ENCODE measurements at places on chromosomes 1 and 21. TPM values are rescaled to one million over a fixed set of nuclear protein-coding genes. Genes with fewer than 3 reads are reported as not detected.

PLEKHG5 gene
- 11.2 TPM for total RNA-seq

SPATA21 gene
- total RNA-seq = not detected

GPBP1L1 gene
- 153 TPM for total RNA-seq

CHD5 gene
- 0.55 TPM for total RNA-seq

EDEM3 gene
- total RNA-seq = 28.8 TPM

OXCT2 gene
- total RNA-seq = 0.17 TPM

DNA sequence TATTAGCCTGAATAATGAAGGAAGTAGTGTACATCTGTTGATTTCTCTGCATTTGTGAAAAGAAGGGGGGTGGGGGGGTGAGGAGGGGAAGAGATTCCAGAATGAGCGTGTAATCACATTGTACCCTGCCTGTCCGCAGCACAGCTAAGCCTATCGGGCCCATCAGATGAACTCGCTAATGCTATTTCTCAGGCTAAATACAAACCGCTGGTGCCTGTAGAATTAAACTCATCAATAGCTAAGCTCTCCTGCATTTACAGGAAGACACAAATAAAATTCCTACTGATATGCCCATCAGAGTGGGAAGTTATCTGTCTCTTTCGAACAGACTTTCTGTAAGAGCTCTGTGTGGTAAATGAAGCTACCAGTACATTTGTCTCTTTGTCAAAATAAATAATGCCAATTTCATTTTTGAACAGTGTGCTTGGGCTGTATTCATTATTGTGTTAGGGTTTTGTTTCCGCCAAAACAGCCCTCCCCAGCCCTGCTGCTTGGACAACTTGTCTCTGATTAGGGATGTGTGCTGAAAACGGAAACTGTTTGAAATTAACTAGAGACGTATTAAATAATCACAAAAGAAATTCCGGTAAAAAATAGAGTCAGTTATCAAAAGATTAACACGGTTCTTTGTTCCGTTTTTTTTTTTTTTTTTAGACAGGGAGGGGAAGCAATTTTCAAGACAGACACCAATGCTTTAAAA is 305.4 kb downstream of the TTLL7 start:
- peak; percentile 66 for DNase-seq

GRCh38 chr1:65407877-65408276 is 12.6 kb upstream of the LEPR start:
- DNase-seq = no peak

DNA sequence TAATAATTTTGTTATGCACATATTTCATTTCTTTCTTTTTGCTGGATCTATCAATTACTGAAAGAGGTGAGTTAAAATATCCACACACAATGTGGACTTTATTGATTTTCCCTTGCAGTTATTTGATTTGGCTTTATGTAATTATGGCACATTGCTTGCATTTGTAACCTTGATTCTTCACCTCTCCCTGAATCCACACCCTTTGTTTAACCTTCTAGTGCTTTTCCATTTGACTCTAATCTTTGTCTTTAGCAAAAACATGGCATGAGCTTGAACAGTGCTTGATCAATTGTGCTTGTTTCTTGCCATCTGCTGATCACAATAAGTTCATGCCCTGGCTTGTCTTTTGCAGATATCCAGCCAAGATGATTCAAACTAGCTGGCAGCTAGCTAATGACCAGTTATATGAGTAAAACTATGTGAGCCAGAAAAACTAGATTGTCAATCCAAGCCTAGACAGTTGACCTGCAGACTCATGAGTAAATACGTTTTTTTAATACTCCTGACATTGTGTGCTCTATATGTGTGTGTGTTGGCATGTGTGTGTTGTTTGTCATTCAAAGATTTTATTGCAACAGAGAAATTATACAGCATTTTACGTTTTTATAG is 899.2 kb downstream of the NCAM2 start:
- DNase-seq = no peak

DNA sequence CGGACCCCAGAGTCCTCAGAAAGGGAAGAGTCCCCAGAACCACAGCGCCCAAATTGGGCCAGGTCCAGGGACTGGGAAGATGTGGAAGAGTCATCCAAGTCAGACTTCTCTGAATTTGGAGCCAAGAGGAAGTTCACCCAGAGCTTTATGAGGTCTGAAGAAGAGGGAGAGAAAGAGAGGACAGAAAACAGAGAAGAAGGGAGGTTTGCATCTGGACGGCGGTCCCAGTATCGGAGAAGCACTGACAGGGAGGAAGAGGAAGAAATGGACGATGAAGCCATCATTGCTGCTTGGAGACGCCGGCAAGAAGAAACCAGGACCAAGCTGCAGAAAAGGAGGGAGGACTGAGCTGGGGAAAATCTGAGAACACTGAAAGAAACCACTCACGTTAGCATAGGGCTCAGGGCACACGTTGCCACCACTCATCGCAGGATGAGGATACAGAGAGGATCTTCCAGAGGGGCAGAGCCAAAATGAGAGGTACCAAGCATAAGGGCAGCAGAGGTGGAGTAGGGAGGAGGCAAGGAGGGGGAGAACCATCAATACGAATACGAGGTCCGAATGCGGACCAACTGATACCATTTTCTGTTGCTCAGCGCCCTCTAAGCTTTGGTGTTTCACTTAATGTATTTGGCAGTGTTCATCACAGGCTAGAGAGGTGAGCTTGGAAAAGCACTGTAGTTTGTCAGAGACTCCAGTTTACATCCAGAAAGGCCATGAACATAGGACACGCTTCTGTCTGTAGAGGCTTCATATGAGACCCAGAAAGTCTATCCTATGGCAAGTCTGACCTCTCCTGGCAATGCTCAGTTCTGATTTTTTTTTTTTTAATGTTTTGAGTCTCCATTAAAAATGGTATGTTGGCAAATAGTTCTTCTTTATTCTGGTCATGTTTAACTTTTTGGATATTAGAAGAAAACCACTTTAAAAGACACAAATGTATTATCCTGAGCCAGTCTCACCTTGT is 34.7 kb downstream of the STYXL2 start:
- DNase-seq = no peak

DNA sequence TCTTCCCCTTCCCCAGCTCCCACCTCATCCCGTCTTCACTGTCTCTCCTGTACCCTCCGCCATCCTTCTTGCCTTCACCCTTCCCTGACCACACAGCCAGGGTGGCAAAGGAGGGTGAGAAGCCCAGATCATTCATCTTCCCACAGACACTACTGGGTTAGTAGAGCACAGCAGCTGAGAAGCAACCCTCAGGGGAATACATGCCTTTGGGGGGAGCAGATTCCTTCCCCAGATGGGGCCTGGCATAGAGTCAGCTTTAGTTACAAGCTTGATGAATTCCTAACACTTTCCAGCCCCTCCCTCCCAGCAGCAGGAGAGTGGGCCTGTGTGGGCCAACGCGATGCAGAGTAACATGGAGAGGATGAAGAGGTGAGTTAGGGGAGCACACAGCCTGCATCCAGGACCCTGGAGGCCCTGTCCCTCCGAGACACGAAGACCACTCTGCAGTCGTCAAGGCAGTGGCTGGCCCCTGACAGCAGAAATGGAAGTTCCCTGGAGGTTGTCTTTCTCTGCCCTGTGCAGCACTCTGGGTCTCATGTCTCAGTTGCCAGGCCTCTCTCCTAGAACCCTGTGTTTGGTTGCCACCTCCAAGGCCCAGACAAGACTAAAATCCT is 8.8 kb upstream of the BTG2 start:
- peak; percentile 73 for DNase-seq

- no peak for DNase-seq
Measured at GRCh38 chr21:45818276-45818903, 163.2 kb upstream of the COL6A1 start.

GRCh38 chr1:147717051-147717705 is 43.2 kb downstream of the GJA5 start:
- DNase-seq = no peak

DNA sequence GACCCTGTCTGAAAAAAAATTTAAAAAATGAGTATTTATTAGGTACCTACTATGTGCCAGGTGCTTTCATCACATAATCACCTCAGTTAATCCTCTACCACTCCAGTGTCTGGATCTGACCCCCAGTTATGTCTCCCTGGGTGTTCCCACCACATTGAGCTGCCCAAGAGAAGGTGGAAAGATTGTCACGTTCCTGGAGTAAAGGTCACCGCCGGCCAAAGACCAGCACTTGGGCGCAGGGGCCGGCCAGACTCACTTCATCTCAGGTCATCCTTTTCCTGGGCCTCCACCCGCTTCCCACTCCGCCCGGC is 714 bp downstream of the PYCR2 start:
- no peak for DNase-seq

- DNase-seq = no peak
Measured at GRCh38 chr1:169680377-169681019, 30.9 kb downstream of the SELL start.

- DNase-seq = no peak
Measured at GRCh38 chr1:236670060-236670459, 16.2 kb upstream of the ACTN2 start.

DNA sequence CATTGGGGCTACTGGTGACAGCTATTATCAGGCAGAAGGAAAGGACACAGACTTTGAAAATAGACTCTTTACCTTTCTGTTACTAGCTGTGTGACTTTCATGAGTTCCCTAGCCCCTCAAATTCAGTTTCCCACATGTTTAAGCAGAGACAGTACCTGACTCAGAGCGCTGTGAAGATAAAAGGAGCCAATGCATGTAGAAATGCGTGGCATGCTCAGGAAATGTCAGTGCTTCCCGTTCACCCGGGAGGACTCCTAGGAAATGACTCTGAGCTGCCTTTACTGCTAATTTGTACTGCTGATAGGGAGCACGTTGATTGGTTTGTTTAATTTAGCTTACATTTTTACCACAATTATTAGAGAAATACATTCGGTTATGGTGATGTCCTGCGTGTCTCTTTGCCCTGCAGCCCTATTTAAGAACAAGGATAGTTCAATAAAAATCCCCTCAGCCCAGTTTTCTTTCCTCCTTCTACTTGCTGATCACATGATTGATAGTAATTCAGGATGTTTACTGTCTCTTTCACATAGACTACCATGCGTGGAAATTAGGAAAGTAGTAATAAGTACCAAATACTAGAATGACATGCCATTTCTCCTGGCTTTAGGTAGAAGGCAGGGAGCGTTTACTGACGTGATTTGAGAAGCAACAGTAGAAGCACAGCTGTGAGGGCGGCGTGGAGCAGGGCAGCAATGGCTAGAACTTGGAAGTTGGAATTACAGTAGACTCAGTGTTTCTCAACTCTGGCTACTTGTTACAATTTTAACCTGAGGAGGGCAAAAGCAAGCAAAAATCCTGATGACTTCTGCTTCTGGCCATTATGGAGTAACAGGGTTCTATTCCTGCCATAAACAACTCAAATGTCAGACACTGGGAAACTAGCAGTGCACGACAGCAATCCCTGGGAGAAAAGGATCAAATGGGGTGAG is 15.9 kb downstream of the PDIK1L start:
- no peak for DNase-seq

DNA sequence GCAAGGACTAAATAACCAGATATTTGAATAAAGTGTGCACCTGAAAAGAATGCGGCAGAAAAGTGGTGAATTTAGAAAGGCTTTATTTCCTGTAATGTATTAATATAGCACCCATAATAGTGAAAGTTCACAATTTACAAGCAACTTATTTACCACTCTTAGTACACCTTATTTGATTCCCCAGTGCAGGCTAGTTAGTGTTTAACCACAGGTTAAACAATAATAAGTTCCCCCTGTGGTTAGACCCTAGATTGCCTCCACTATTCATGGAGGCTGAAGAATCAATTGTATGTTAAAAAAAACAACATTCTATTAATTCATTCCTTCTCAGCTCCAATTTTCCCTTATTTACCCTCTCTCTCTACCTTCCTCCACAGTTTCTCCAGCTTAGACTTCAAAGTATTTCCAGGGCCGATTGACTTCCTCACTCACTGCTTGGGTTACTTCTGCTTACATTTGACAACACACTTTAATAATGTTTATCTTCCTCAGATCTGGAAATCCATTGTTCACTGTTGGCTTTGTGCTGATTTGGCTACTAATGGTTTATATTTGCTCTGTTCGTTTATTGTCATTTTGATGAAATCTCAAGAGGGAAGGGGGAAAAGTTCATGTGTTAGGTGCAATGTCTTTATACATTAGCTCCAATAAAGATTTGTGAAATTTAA is 796.3 kb downstream of the BRINP3 start:
- peak; percentile 15 for DNase-seq

DNA sequence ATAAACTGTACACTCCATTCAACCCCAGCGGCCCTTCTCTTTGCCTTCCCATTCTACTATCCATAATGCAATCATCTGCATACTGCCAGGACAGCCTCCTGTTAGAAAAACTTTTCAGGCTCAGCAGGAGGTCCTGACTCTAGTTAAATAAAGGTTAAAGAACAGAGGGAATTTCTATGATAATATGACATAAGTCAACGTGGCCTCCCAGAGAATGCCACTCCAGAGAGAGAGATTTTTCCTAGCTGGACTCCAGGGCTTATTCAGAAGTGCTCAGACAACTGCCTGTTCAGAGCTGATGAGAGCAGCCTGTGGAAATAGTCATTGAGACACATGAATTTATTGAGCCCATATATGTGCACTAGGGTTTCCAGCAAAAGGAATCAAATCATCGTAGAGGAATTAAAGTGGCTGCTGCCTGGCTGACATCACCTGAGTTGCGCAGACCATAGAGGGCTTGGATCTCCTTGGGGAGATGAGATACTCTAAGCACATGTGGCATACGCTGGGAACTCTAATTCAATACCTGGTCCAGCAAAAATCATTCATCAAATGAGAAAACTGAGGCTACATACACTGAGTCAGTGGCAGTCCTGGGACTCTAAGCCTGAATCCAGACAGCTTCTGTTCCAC is 736.2 kb downstream of the PTPRU start:
- no peak for DNase-seq

- no peak for DNase-seq
Measured at GRCh38 chr1:171664976-171665375, 12.5 kb upstream of the MYOC start.
